Stimulated activated CD4-positive, alpha-beta T cell treated with anti-CD3 and anti-CD28 coated beads, Interleukin-2, amount 100 ng/mL, for 24 hours (primary cell): ENCODE measurements at places on chromosomes 12 and 14.

DNA sequence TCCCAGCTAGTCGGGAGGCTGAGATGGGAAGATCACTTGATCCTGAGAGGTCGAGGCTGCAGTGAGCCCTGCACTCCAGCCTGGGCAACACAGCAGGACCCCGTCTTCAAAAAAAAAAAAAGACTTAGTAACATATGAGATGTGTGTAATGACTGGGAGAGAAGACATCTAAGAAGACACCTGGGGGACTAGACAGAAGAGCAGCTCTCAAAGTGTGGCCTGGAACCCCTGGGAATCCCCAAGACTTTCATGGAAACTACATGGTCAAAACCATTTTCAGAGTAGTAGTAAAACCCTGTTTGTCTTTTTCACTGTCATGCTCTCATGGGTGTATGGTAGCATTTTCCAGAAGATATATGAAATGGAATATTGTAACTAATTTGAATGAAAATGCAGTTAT lies 45.3 kb downstream of the R3HDM2 start:
- DNase-seq, result no peak

- no peak for DNase-seq
Observed at GRCh38 chr12:29223956-29224543, 75.0 kb downstream of the FAR2 start.

DNA sequence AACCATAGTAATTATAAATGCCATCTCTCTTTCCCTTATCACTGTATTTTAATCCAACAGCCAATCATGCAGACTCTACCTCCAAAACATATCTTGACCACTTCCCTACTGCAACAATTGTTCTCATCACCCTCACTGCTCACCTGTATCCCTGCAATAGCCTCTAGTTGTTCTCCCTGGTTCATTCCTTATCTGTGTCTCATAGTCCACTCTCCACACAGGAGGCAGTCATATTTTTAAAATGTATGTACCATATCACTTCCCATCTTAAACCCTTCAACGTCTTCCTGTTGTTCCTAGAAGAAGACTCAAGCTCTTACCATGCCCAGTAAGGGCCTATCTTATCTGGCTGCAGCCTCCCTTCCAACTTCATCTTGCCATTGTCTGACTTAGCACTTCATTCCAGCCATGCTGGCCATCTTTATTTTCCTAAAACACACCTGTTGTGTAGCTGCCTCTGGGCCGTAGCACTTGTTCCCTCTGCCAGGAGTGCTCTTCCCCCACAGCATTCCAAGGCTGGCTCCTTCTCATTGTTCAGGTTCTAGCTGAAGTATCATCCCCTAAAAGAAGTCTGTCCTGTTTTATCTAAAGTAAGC lies 27.8 kb upstream of the BHLHE41 start:
- no peak for DNase-seq

GRCh38 chr12:55816881-55817344 lies 611 bp downstream of the SARNP start:
- no peak for DNase-seq

DNA sequence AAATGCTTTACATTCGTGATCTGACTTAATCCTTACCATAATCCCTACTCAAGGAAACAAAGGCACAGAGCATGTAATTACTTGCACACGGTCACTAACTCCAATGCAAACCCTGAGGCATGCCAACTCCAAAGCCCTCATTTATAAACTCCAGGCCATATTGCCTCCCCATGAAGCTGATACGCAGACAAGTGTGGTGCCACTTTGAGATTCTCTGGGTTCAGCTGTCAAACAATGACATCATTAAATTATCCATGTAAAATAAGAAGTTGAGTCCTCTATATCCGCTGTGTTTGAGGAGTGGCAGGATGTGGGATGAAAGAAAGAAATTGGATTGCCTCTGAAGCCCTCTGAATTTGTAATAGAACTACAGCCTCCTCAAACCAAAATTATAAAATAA lies 62.8 kb downstream of the ANO4 start:
- DNase-seq, result no peak

- no peak for DNase-seq
Observed at GRCh38 chr14:74403619-74404417, 22.2 kb downstream of the SYNDIG1L start.

- no peak for DNase-seq
Observed at GRCh38 chr14:68768316-68768715, 24.6 kb downstream of the ZFP36L1 start.

GRCh38 chr14:102225936-102226335 lies 79.0 kb downstream of the MOK start:
- no peak for DNase-seq

GRCh38 chr12:7667125-7667524 lies 1.4 kb upstream of the APOBEC1 start:
- no peak for DNase-seq

DNA sequence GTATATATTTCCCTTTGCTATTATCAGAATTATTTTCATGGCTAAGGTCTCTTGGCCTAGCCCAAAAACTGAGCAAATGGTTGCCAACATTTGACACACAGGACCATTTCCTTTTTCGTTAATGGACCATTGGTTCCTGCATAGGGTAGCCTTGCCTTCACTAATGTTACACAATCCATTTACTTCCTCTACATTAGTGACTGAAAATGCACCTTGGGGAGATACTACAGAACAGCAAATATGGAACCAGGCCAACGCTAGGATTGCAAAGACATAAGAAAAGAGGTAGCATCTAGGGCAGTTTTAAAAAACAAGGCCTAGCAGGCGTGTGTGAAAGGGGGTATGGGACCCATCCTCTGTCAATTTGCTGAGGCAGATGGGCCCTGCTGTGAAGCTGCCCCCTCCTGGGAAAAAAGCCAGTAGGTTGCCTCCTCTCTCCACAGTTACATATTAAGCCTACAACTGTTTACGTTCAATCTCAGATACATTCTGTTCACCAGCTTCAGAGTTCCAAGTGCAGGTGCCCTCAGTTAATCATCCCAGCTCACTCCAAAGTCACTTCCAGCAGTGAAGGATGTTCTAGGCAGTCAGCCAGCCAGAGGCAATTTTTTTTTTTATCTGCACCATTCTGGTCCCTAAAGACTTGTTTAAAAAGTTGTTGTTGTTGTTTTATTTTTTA lies 15.0 kb downstream of the AQP6 start:
- DNase-seq, result no peak

- no peak for DNase-seq
Observed at GRCh38 chr14:55160989-55161388, 30.4 kb downstream of the DLGAP5 start.

- no peak for DNase-seq
Observed at GRCh38 chr14:87940382-87940781, 52.6 kb downstream of the GALC start.

- no peak for DNase-seq
Observed at GRCh38 chr14:28756269-28756883, 10.2 kb upstream of the FOXG1 start.

GRCh38 chr12:128531170-128531569 lies 264.2 kb downstream of the TMEM132C start:
- no peak for DNase-seq

DNA sequence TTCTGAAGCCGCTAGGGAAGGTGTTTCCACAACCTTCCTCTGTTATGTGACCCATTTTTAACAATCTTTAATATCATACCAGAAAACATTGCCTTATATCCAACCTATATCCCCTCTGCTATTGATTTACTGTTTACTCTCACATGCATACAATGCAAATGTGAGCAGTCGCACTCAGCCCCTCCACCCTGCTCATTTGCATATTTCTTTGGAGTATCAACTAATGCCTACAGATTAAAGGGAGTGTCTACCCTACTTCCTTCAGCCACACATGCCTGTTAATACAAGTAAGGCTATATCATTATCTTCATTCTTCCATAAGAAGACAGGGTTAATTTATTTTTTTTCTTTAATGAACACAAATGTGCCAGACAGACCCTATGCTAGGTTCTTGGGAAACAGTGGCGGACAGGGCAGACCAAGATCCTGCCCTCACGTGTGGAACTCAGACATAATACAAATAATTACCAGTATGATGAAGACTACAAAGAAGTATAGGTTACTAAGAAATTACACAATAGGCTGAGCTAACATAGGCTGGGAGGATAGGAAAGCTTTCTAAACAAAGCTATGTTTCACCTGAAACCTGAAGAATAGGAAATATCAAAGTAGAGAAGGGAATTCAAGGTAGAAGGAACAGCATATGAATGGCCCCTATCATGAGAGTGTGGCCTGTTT lies 107.3 kb upstream of the MDM1 start:
- no peak for DNase-seq

GRCh38 chr12:95418142-95418541 lies 55.8 kb upstream of the METAP2 start:
- no peak for DNase-seq

GRCh38 chr12:124217508-124218242 lies 77.2 kb upstream of the RFLNA start:
- no peak for DNase-seq

- DNase-seq, result no peak
Observed at GRCh38 chr14:52005625-52006024, 16.3 kb downstream of the RTRAF start.

- DNase-seq, result no peak
Observed at GRCh38 chr14:29749327-29749726, 178.3 kb downstream of the PRKD1 start.
